ENCODE measurements at places on chromosomes 7 and 10.

GRCh38 chr7:70377957-70378356, 754.0 kb upstream of the GALNT17 start:
- no peak for DNase-seq

GRCh38 chr10:22657566-22658225, 56.7 kb downstream of the PIP4K2A start:
- no peak for DNase-seq

DNA sequence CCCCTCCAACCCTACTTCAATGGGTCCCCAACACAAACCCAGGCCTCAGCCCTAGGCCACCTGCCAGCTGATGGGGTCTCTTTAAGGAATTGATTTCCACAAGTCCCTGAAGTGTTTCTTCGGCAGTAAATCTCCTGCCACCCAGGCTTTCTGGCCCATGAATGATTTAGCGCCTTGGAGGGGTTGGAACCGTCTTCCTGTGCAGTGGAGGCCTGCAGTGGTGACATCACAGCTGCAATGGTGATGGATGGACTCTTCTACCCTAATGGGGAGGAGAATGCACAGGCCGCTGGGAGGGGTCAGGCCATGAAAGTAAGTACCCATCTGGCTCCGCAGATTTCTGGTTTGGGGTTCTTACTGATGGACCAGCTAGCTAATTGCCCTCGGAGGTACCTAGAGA, 163.8 kb downstream of the UBE2H start:
- no peak for DNase-seq

- no peak for DNase-seq
Observed at GRCh38 chr7:1058821-1059199, 14.5 kb downstream of the GPR146 start.

DNA sequence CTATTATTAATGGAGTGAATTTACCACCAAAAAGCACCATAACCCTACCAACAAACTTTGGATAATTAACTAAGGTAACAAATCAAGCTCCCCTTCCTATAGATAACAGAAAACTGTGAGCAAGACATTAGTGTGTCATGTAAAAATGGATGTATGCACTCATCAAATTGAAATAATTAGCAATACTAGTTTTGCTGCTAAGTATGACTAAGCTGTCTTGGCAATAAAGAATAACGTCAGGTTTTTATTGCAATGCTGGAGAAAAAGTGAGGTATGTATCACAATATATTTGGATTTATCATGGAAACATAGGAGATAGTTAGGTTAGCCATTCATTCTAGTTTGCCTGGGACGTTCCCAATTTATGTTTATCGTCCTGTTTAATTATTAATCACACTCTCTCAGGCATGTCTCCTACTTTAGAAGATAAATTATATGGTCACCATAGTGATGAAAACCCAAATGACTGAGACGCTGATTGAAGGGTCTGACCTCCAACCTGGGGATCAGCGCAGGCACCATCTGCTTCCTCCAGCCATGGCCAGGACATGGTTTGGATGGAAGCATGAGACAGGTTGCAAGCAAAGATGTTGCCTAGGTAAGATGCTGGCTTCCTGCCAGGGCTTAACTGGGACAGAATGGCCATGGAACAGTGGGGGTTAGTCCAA, 125.6 kb downstream of the FANK1 start:
- no peak for DNase-seq

DNA sequence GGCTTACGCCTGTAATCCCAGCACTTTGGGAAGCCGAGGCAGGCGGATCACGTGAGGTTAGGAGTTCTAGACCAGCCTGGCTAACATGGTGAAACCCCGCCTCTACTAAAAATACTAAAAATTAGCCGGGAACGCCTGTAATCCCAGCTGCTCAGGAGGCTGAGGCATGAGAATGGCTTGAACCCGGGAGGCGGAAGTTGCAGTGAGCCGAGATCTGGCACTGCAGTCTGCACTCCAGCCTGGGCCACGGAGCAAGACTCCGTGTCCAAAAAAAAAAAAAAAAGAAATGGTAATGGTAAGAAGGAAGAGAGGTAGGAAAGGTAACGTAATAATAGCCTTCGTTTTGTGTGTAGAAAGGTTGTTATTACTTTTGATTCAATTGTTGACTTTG, 1.2 kb downstream of the HSPA14 start:
- DNase-seq, result no peak

- DNase-seq, result no peak
Observed at GRCh38 chr7:14954035-14954434, 51.5 kb upstream of the DGKB start.

GRCh38 chr10:125419831-125420230, 259.5 kb upstream of the CTBP2 start:
- DNase-seq, result no peak
